Mesendoderm (in vitro differentiated cells): ENCODE measurements at places on chromosomes 1 and 21.

- no peak for DNase-seq
Observed at GRCh38 chr1:220272841-220273090, 513 bp upstream of the RAB3GAP2 start.

GRCh38 chr1:237219751-237220642 is 178.0 kb downstream of the RYR2 start:
- DNase-seq: no peak

DNA sequence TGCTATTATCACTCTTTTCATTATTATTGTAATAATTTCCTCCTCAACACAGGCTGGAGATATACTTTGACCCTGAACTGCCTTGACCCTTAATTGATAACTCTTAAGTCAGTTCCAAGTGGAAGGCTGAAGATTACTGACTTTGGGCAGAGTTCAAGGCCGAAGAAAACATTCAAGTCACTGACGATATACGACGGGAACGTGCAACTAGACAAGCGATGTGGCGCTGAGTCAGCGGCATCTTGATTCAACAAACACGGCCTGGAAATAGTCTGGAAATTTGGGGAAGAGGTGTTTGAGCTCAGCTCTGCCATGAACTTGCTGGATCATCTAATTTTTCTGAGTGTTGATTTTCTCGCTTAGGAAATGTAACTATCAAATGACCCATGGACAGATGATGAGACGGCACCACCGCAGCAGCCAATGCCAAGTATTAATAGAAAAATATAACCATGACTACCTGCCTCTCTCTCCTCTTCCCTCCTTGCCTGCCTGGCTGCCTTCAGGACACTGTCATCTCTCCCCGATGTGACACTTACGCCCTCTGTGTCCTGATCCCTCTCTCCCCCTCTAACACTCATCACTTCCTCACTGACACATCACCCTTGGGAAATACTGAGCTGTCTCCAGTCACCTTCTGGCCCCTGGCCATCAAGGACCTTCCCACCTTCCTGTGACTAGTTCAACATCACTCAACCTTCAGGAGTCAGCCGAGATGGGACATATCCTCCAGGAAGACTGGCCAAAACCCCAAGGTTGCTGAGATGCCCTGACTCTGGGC is 49.4 kb downstream of the TMCO4 start:
- no peak for DNase-seq

- no peak for DNase-seq
Observed at GRCh38 chr1:54866801-54867716, 19.9 kb downstream of the DHCR24 start.

- no peak for DNase-seq
Observed at GRCh38 chr1:233647073-233647472, 33.2 kb downstream of the KCNK1 start.

DNA sequence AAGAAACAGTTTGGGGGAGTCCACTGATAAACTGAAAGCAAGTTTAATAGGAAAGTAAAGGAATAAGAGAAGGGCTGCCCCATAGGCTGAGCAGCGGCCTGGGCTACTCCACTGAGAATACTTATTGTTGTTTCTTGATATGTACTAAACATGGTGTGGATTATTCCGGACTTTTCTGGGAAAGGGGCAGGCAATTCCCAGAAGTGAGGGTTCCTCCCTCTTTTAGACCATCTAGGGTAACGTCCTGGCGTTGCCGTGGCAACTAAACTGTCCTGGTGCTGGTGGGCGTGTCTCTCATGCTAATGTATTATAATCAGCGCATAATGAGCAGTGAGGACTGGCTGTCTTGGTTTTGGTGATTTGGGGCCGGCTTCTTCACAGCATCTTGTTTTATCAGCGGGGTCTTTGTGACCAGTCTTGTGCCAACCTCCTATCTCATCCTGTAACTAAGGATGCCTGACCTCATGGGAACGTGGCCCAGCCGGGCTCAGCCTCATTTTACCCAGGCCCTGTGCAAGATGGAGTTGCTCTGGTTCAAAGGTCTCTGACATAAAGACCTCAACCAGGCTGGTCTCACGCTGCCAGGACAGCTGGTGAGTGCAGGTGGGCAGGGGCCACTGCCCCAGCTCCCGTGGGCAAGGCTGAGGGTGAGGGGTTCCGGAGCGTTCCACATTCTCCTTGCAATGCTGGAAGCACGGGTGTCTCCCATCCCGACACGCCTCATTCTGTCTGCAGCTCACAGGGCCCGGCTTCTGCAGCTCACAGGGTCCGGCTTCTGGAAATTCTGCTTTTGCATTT is 19.6 kb upstream of the C1orf159 start:
- peak; percentile 69 for DNase-seq

DNA sequence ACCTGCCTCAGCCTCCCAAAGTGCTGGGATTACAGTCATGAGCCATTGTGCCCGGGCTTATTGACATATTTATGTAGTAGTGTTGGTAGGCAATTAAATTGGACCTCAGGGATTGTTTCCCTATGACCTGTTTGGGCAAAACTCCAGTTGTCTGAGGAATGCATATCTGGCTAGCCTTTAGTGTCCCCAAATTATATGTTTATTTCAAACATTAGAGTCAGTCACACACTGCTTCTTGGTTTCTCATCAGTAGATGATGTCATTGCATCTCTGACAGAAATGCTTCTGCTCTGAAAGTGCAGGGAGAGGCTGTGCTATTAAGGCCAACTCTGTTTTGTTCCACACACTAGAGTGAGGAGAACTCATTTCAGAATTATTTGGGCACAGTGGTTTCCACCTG is 12.5 kb downstream of the PIP5K1A start:
- DNase-seq: no peak

DNA sequence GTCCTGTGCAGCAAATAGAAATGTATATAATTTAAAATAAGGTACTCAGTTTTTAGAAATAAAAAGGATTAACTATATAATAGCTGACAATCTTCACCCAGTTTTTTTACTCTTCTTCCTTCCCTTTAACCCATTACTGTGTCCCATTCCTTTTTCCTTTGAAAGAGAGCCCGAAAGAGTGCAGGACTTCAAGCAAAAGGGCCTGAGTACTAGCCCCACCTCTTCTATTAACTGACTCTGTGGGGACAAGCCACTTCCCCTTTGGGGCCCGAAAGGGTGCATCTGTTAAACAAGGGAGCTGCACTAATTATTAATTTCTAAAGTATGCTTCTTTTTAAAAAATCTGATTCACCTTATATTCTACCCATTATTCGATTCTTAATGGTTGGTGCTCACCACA is 3.3 kb downstream of the USP24 start:
- no peak for DNase-seq

- DNase-seq: peak; percentile 11
Observed at GRCh38 chr1:222616525-222616924, 1.4 kb upstream of the MIA3 start.

- DNase-seq: no peak
Observed at GRCh38 chr1:235264327-235264726, 63.7 kb downstream of the ARID4B start.

DNA sequence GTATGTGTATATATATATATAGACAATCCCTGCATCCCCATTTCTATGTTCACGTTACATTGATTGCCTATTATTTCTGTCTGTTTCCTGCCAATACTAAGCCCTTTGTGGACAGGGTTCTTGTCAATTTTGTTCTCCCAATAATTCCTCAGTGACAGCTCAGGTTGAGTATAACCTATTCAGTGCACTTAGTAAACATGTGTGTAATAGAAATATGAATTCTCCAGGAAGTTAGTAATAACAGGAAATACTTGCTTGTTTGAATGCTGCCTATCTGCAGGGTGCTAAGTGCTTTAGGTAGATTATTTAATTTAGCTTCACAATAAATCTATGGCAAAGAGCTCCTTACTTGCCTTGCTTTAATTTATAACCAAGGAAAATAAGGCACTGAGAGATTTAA is 52.8 kb upstream of the PTGFR start:
- no peak for DNase-seq

- DNase-seq: no peak
Observed at GRCh38 chr1:244080343-244080929, 29.4 kb downstream of the ZBTB18 start.

GRCh38 chr21:44400791-44401385 is 47.5 kb downstream of the TRPM2 start:
- DNase-seq: no peak

GRCh38 chr1:26164036-26164860 is 4.5 kb downstream of the C1orf232 start:
- DNase-seq: peak; percentile 80

- DNase-seq: peak; percentile 72
Observed at GRCh38 chr21:33069994-33070743, at the start of gene OLIG1. TSS of gene OLIG1 (plus strand) at chr21:33070141. CDS start at chr21:33070247, 106 bp downstream.

DNA sequence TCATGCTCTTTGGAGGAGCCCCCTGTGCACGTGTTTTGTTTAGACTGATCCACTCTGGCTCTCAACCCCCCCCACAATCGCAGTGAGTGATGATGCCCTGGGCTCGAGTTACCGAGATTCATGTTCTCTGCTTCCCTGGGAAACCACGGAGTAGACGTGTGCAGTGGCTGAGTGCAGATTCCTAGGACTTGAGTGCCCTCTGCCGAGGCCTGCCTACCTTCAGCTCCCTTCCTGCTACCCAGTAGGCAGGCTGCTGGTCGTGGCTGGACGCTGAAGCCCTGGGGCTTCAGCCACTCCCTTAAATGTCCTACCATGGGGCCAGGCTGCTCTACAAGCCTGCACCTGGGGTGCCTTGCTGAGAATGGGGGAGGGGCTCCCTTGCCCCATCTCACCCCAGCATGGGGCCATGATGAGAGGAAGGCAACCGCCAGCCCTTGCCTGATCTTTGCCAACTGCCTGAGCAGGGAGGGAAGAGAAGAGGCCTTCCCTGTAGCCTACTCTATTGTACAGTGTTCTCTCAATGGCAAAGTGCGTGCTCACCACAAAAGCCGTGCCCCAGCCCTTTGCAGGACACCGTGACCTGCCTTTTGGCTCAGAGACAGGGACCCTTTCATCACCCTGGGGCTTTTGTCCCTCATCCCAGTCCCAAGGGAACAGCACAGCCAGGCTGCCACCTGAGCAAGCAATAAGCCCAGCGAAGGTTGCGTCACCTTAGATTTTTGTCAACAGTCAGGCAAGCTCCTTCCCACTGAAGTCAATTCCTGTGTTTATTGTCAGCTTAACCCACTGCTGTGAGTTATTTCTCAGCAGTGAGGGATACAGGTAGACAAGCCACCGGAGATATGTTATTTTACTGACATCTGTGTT is 4.1 kb upstream of the GRIK3 start:
- DNase-seq: peak; percentile 72

DNA sequence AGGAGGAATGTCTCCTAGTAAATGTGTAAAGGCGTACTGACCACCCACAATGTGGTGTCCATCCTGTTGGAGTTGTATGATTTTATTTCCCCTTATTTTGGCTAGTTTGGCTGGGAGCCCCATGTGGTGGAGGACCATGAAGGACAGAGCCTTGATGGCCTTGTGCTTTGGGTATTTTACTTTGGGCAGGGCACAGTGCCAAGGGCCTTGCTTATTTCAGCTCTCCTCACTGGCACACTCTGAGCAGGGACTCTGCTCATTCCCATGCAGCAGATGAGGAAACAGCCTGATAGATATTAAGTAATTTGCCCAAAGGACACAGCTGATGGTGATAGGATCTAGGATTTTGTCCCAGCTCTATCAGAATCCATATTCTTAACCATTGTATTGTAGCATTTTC is 50.2 kb downstream of the SMYD2 start:
- no peak for DNase-seq

GRCh38 chr1:48208251-48208650 is 14.3 kb upstream of the SLC5A9 start:
- peak; percentile 60 for DNase-seq
